ENCODE measurements at places on chromosomes 4 and X.

GRCh38 chr4:180058691-180059215 lies 2184.4 kb upstream of the TENM3 start:
- DNase-seq = no peak

- no peak for DNase-seq
These were observed 175.5 kb downstream of the RAPGEF2 start for GRCh38 chr4:159278399-159278798.

GRCh38 chrX:85930099-85930498 lies 117.3 kb downstream of the CHM start:
- no peak for DNase-seq

- no peak for DNase-seq
These were observed at the start of gene GPC3 for GRCh38 chrX:133985164-133985966. TSS of gene GPC3 (minus strand) at chrX:133985594.

- no peak for DNase-seq
These were observed 61.0 kb downstream of the ENOPH1 start for GRCh38 chr4:82491251-82491960.
